ENCODE measurements at places on chromosomes 6 and 20.
A peak's percentile ranks its signal among the peaks of the same experiment; 100 is the strongest.

GRCh38 chr6:108127826-108128225, 38.0 kb upstream of the NR2E1 start:
- DNase-seq, result no peak

GRCh38 chr20:37251825-37252477, 9.7 kb downstream of the GHRH start:
- no peak for DNase-seq

- no peak for DNase-seq
These were observed 154.4 kb downstream of the TMEM200A start for GRCh38 chr6:130520221-130520620.

DNA sequence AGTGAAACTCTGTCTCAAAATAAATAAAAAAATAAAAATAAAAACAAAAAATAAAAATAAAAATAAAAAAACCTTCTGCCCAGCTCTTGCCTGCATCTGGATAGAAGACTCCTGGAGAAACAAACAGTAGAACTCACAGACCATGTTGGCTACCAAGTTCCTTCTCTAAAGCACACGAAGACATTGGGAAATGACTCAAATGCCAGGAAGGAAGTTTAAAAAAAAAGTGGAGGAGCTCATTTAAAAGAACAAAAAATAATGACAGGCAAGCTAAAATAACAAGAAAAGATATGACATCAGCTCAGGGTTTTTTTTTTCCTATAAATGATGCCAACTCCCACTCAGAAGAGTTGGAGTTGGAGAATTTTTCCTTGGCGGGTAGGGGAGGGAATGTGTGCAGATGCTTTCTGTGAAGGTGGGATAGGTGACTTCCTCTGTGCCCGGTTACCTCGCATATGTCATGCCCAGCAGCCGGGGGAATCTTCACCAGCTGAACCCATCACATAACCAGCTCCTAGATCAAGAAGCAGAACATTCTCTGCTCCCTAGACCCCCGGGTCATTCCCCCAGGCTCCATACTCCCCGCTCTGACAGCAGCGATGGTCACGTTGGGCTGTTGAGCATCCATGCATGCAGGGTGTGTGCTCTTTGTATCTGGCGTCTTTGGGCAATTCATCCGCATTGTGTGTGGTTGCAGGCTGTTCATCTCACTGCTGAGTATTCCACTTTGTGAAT, 17.3 kb upstream of the CD93 start:
- no peak for DNase-seq

DNA sequence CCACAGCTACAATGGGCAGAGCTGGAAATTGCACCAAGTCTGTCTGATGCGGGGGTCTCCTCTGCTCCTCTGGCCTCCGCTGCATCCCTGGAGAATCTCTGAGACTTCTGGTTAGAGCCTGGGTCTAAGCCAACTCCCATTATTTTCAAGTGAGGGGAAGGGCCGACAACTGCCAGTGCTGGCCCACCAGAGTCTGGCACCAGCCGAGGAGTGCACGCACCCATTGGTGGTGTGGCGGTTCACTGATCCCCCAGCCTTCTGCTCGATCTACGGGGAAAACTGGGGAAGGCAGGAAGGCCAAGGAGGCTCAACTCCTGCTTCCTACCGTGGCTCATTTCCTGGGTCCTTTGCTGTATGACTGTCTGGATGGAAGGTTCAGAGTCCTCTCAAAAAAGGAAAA, 6.2 kb downstream of the NQO2 start:
- no peak for DNase-seq

DNA sequence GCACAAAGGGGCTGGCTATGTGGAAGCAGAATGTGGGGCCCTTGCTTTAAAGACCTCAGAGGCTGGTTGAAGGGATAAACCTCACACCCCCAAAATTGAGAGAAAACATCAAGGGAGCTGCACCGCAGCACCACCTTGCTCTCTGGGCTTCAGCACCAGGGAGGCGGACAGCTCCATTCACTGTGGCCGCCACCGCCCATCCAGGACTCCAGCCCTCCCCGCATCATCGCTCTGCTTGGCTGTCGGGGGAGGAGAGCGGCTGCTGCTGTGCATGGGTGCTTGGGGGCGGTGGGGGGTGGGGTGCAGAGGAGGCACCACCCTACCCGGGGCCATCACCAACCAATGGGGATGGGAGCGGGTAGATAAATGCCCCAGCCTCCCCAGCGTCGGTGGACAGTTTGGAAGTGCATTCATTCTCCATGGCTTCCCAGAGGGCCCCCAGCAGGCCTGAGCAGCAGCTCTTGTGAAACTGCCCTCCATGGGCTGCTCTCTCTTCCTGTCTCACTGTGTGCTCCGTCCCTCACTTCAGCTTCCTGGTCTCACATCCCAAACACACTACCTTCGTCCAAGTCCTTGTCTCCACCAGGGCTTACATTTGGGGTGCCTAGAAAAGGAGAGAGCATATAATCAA, 75.7 kb upstream of the BHLHE23 start:
- DNase-seq, result no peak

- DNase-seq, result no peak
These were observed 590.9 kb upstream of the NRSN1 start for GRCh38 chr6:23535101-23535500.

DNA sequence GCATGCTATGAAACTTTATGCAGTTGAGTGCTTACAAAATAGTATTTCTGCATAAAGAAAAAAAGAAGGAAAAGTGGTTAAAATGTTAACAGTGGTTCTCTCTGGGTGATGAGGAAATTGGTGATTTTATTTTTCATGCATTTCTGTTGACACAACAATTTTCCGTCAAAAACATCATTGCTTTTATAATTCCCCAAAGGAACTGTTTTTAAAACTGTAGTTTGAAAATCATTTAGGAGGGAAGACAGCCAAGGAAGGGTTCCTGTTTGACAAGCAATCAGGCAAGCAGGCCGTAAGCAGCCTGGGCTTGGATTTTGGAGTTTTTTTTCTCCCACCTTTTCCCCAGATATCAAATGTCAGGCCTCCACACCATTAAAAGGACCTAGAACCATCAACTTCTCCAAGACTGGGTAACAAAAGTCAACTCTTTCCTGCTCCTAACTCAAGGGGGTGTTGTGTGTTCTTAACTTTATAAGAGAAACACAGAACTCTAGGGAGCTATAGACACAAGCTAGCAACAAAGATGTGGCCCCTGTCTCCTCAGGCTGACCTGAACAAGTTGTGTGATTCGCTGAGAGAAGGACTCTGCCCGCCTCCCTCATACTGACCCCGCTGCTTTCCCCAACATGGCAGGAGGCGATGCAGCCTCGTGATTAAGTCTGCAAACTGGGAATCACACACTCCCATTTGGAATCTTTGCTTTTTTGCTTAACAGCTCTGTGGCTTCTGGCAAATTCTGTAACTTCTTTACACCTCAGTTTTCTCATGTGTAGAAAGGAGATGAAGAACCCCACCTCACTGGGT, 146.6 kb downstream of the BCAS1 start:
- DNase-seq, result peak; percentile 4

DNA sequence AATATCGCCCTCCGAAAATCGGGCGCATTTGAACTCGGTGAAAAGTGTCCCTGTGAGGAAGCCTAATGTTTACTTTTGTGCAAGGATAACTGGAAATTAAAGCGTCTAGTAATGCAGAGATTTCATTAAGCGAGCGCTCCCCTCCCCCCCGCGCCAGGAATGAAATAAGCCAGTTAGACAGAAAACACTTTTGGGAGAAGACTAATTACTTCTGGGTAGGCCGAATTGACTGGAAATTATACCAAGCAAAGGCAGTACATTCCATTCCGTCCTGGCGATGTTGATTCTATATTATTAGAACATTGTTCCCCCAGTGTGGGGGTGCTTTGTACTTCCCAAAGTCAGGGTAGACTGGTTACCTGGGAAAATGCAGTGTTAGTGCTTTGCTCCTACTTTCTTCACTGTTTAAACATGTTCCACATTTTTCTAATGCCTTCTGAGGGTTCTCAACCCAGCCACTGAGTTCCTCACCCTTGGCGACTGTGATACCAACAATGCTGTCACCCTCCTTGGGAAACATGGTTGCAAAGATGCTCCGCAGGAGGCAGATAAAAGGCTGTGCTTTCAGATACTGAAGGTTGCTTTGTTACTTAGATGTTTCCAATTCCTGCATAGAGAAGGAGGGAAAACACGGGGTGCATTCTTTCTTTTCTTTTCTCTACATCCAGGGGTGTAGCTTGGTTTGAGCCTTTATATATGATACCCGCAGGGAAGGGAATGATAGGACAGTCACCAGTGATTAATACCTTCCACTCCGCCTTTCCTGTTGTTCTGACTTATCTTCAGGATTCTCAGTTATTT, 2.6 kb downstream of the GJA1 start:
- no peak for DNase-seq

DNA sequence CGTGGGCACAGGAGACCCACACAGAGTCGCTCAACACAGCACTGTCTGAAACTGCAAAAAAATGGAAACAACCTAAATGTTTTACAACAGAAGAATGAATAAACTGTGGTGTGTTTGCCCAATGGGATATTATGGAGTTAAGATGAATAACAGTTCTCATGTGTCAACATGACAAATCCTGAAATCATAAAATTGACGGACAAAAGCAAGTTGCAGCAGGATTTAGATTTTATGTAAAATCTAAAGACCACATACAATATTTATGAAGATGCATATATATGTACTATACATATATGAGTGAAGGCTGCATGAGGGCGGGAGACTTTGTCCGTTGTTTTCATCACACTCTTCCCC, 79.7 kb downstream of the GRM4 start:
- no peak for DNase-seq

GRCh38 chr6:13380761-13381160, 52.4 kb upstream of the TBC1D7 start:
- no peak for DNase-seq

- DNase-seq, result peak; percentile 22
These were observed 235.9 kb downstream of the TFAP2C start for GRCh38 chr20:56865055-56865454.

GRCh38 chr20:37816726-37817125, 86.2 kb upstream of the VSTM2L start:
- no peak for DNase-seq

- DNase-seq, result no peak
These were observed 28.5 kb upstream of the IFNGR1 start for GRCh38 chr6:137247724-137248123.

DNA sequence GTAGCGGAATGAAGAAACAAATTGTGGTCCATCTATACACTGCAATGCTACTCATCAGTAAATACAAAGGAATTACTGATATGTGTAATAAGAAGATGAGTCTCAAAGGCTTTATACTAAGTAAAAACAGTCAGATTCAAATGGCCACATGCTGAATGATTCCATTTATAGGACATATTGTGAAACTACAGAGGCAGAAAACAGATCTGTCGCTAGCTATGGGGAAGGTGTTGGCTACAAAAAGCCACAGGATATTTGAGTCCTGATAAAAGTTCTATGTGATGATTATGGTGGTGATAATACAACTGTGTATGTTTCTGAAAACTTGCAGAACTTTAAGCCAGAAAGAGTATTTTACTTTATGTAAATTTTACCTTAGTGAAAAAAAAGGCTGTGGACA, 313.2 kb downstream of the HDGFL1 start:
- DNase-seq, result no peak

- DNase-seq, result no peak
These were observed 10.0 kb upstream of the POU3F2 start for GRCh38 chr6:98824162-98824901.

GRCh38 chr6:101195588-101195987, 197.9 kb upstream of the GRIK2 start:
- no peak for DNase-seq

DNA sequence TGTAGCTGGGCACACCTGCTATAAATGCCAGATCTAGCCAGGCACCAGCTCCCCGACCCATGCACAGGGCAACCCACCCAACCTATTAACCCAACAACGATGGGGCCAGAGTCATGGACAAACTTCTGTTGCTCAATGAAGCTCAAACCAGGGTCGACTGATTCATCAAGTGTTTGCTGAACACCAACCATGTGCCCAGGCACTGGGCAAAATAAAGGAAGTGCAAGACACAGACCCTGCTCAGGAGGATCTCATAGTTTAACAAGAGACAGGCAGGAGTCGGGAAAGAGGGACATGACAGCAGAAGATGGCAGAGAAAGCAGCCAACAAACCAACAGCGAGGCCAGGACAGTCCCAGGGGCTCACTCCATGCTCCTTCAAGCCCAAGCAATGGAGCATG, 18.8 kb downstream of the KCNK5 start:
- DNase-seq, result no peak
